M059J (cell line): ENCODE measurements at places on chromosomes 2 and 18.

DNA sequence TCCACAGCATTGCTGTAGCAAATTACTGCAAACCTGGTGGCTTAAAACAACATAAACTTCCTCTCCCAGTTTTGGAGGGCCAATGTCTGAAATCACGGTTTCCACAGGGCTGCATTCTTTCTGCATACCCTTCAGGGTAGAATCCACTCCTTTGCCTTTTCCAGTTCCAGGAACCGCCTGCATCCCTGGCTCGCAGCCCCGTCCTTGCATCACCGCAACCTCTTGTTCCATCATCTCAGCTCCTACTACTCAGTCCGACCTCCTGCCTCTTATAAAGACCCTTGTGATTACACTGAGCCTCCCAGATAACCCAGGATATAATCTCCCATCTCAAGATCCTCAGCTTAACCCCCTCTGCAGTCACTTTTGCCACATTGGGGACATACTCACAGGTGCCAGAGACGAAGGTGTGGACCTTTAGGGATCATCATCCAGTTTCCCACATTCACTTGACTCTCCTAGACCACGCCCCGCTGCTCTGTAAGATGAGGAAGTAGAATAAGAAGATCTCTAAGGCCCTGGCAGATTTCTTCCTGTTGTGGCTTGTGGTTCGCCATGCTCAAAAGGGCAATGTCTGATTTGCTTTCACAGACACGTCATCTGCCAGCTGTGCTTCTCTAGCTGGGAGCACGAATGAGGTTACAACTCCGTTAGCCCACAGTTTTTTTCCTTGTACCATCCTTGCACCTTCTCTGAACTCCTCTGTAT is 103.6 kb upstream of the AGAP1 start:
- peak; percentile 94 for DNase-seq

DNA sequence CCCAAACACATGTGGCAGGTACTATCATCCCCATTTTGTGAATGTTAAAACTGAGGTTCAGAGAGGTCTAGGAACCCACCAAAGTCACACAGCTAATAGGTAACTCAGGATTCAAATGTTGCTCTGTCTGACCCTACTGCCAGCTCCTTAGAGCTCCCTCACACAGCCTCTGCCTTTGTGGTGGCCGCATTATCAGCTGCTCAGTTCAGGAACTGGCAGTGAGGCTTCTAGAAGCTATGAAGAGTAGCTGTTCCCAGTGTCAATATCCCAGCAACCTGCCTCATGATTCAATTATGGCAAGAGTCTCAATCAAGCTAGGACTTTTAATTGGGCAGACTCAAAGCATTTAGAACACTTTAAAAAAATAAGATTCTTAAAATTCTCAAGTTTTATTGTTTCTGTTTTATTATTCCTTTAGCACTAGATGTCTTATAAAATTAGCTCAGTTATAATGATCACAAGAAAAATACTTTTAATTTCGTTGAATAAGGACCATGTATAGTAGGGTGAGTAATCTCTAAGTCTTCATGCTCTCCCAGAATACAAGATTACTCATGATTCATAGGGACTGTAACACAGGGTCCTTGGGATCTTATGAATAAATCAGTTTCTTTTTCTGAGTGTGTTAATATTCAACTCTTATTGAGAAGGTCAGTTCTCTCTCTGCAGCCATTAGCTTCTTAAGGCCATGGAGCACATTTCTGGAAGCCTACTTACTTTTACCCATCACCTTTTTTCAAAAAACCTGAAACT is 342.7 kb downstream of the RND3 start:
- DNase-seq = peak; percentile 58

DNA sequence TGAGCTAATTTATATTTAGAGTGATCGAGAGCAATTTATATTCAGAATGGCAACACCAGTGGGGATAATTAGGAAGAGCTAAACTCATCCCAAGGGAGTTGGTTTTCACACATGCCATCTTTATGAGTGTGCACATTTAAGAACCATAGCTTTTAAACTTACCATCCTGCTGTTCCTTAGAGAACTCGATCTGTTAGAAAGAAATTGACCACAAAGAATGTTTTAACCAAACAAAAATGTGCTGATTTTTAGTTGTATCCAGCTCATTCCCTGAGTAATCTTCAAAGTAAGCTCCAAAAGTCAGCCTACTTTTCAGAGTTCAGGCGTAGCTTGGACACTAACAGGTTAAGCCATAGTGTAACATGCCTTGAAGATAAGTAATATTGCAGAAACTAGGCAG is 12.6 kb downstream of the MYL1 start:
- DNase-seq = no peak

DNA sequence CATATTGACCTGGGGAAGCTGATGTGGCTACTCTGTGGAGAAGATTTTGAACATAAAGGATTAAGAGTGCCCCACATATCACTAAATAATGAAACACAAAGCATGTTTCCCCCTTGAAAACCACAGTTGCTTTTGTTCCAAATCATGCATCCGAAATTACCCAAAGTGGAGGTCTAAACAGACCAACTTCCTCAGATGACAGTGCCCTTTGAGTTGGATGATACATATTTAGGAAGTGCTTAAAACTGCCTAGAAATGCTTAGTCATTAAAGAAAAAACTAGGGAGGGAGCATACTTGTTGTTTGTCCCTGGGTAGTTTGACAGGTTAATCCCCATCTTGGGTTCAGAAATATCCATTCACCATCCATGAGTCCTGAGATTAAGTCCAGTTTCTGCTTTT is 1070.3 kb downstream of the SUCLG1 start:
- no peak for DNase-seq
